ENCODE measurements at places on chromosomes 3 and 15. TPM values are rescaled to one million over a fixed set of nuclear protein-coding genes. Genes with fewer than 3 reads are reported as not detected.

GRM7 gene
- not detected for total RNA-seq

WDR93 gene
- total RNA-seq: not detected

IRAK2 gene
- total RNA-seq: 10.3 TPM

C15orf39 gene
- total RNA-seq: 67.6 TPM

CILP gene
- 0.85 TPM for total RNA-seq

ROPN1 gene
- not detected for total RNA-seq

XCR1 gene
- total RNA-seq: 1.4 TPM

BCL2A1 gene
- total RNA-seq: 34.4 TPM

Measured in spleen (tissue), 13 donors.